Choroid plexus epithelial cell (primary cell): ENCODE measurements at places on chromosomes 7 and 10.

DNA sequence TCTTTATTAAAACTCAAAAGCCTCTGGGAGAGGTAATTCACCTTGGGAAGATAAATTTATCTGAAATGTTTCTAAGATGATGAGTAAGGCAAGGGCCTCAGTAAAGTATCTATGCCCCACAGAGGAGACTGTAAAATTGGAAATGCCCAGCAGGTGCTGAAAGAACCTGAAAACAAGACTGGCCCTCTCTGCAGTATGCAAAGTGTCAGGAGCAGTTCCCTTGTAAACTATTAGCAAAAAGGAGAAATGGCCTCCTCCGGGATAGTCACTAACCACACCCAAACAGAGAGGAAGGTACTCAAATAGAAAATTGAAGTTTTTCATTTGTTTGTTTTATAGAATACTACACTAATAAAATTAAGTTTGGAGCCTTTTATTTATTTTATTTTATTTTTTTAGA is 81.2 kb downstream of the FZD1 start:
- DNase-seq: no peak

DNA sequence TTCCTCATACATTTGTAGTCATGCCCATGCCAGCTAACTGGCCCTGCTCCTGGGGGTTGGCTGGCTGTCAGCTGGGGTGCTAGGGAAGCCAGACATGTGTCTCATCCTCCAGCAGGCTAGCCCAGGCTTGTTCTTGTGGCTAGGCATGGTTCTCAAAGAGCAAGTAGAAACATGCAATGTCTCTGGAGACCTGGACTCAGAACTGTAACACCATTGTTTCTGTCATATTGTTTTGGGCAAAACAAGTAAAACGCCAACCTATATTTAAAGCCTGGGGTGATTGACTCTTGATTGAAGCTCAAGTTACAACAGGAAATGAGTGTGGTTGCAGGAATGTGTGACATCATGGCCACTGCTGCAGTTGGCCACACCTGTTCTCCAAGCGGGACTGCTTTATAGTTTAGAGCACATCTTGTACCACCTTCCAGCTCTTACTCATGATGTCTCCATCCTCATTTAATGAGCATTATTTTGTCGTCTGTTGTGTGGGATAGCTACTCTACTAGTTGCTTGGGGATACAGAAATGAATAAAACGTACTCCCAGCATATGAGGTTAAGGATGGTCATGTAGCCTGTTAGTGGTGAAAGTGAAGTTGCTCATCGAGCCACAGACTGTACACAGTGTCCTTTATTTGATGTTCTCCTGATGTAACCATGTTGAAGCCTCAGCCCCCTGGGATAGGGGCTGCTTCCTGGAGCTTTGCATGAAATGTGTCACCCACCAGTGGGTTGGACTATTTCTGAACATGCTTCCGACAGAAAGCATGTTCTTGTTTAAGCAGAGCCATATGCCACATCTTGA is 168.4 kb downstream of the SORCS3 start:
- no peak for DNase-seq

- no peak for DNase-seq
These were observed 35.4 kb downstream of the CHST12 start for GRCh38 chr7:2438775-2439174.

- no peak for DNase-seq
These were observed 78.6 kb upstream of the SYPL1 start for GRCh38 chr7:106190589-106191330.

DNA sequence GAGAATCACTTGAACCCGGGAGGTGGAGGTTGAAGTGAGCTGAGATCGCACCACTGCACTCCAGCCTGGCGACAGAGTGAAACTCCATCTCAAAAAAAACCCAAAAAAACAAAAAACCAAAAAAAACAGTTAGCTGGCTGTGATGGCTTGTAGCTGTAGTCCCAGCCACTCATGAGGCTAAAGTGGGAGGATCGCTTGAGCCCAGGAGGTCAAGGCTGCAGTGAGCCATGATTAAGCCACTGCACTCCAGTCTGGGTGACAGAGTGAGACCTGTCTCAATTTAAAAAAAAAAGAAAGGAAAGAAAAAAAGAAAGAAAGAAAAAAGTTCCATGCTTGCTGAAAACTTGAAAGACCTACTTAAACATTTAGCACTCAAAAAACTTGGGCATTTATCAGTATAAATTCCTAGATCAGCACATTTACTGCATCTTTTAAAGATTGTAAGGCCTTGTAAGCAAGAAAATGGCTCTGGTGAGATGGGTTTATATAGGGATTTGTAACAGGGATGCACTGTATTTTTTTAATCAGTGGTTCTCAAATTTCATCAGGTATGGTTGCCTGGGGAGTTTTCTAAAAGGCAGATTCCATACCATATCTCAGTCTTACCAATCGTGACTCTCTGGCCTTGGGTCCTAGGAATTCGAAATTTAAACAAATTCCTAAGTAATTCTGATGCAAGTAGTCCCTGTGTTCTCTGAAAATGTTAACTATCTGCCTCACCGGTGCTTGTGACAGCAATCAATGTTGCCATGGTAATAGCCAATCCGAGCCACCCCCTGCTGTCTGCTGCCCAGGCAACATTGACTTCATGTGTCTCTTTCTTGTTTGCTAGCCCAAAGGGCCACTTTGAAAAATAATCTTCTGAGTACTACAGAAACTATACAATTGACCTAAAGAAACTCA is 11.5 kb upstream of the NT5C2 start:
- DNase-seq: peak; percentile 75

- DNase-seq: no peak
These were observed 141.0 kb downstream of the DKK1 start for GRCh38 chr10:52455098-52455497.

GRCh38 chr7:155071121-155071651 is 1.1 kb downstream of the HTR5A start:
- DNase-seq: no peak

- peak; percentile 25 for DNase-seq
These were observed 58.4 kb upstream of the PCGF5 start for GRCh38 chr10:91162050-91162494.

DNA sequence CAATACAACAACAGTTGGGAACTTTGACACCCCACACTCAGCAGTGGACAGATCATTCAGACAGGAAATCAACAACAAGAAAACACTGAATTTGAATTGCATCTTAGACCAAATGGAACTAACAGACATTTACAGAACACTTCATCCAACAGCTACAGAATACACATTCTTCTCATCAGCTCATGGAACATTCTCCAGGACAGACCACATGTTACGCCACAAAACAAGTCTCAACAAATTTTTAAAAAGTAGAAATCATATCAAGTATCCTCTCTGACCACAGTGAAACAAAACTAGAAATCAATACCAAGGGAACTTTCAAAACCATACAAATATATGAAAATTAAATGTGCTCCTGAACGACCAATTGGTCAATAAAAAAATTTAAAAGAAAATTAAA is 212.3 kb downstream of the DNAJC1 start:
- DNase-seq: no peak

DNA sequence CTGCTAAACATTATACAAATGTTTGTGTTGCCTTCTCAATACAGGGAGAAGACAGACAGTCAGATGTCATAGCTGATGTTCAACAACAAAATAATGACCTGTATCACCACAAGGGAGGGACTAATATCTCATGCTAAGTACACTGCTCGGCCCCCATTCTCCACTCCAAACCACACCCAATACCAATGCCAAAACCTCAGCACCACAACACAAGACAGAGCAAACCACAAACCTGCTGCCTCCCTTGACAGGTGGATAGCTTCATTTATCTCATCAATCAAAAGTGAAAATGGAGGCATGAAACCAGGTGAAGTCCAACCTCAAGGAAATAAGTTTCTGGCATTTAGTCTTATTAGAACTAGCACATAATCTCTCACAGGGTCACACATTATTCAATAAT is 109.5 kb downstream of the PARD3 start:
- no peak for DNase-seq

GRCh38 chr7:49800031-49800430 is 26.6 kb downstream of the VWC2 start:
- no peak for DNase-seq

DNA sequence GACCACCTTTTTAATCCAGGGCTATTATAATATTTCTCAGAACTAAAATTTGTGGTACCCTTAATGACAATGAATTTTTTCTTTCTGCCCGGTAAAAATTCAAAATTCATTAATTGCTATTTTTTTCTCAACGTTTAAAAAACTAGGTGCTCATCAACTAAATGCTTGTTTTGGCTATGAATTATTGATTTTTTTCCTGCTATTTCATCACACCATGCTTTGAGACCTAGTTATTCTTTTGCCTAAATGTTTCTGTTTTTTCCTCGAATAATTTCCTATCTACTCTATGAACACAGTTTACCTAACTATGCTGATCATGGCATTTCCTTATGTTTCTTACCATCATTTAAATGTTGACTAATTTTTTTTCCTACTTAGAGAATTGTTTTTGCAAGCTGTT is 5.6 kb upstream of the CD36 start:
- DNase-seq: no peak

DNA sequence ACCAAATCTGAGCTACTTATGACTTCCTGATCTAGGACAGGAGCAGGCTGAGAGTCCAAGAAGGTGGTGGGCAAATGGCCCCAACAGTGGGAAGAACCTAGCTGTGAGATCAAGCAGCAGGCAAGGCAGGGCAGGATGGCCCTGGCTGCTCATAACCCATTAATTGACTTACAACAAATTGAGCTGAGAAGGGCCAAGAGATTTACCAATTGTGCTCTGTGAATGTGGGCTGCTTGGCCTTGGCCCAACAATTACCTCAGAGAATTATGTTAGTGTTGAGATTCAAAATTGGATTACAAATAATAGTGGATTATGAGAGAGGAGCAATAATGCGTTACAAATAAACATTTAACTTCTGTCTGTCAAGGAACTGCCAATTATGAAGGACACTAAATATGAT is 956.5 kb downstream of the KCNMA1 start:
- DNase-seq: no peak

- no peak for DNase-seq
These were observed 678 bp upstream of the TMEM106B start for GRCh38 chr7:12210179-12211053.

- DNase-seq: no peak
These were observed 11.3 kb upstream of the HGF start for GRCh38 chr7:81780914-81781693.

GRCh38 chr7:71697400-71697799 is 565.5 kb downstream of the GALNT17 start:
- DNase-seq: no peak

GRCh38 chr7:37831244-37831643 is 17.2 kb upstream of the NME8 start:
- DNase-seq: no peak

DNA sequence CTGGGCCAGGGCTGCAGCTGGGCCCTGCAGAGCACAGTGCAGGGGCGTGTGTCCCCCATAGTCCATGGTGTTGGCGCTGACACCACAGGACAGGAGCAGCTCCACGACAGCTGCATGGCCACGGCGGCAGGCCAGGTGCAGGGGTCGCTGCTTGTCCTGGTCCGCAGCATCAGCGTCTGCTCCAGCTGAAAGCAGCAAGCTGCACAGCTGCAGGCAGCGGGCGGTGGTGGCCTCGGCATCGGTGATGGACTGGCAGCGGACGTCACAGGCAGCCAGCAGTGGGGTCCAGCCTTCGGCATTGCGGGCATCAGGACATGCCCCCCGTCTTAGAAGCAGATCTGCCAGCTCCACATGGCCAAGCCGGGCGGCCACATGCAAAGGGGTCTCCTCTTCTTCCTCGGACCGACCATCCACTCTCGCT is 6.0 kb downstream of the ASB10 start:
- DNase-seq: no peak

DNA sequence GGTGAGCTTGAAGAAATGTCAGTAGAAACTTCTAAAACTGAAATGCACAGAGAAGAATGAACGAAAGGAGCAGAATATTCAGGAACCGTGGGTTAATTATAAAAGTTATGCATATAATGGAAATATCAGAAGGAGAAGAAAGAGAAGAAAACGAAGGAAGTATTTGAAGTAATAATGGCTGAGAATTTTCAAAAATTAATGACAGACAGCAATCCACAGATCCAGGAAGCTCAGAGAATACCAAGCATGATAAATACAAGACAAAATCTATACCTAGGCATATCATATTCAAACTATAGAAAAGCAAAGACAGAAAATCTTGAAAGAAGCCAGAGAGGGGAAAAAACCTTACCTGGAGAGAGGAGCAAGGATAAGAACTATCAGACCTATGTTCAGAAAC is 16.5 kb upstream of the MCM10 start:
- no peak for DNase-seq

DNA sequence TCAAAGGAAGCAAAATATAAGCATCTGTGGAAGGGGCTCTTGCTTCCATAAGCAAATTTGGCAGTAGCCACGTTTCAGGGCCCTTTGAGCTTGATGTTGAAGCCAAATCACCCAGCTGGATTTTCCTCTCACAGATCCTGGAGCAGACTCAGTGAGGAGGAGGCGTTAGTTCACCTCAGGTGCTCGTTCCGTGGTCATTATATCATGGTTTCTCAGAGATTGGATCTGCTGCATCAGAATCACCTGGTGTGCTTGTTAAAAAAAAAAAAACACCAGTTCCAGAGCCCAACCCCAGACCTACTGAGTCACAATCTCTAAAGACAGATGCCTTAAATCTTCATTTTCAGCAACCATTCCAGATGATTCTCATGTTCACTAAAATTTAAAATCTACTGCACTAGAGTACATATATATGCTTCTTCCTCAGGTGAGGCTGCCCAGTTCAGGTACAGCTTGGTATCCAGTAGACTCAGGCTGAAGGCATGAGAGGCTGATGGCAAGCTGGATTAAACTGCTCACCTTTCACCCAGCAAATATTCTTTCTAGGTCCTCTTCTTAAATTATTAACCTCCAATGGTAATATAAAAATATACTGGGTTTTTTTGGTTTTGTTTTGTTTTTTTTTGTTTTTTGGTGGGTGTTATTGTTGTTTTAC is 24.9 kb downstream of the TFAM start:
- no peak for DNase-seq

- no peak for DNase-seq
These were observed 41.8 kb downstream of the PSMC2 start for GRCh38 chr7:103389263-103389662.

DNA sequence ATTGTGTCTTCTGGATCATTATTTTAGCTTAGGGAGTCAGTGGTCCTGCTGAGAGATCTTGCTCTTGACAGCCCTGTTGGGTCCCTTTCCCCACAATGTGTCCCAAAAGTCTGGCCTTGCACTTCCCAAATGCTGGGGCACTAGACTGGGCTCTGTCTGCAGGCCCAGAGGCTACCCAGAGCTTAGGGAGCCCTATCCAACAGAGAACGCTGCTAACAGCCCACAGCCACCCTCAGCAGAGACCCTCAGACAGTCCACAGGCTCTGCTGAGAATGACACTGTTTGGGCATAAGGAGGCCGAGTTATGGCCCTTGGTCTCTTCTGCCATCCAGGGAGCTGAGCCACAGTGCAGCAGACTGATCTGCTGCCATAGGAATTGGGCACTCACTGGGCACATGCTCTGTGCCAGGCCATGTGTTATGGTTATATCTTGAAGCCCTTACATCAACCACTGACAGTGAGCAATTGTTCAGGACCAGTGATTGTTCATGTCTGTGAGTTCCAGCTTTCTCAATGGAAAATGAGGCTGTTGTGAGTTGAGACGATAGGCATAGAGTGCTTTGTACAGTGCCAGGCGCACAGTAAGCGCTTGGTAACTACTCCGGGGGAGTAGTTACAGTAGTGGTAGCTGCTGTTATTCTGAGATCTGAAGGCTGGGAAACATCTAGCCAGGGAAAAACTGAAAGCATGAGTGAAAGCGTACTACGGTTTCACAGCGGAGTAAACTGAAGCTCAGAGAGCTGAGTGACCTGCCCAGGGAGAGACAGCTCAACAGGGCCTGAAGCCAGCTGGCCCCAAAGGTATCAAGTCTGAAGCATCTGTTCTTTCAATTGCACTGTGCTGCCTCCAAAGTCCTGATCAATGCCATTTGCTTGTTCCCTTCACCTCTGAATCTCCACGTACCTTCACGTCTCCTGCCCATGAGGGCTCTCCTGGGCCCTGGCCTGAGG is 77.6 kb upstream of the PRLHR start:
- DNase-seq: no peak
